GM13976 (cell line): ENCODE measurements at places on chromosomes 7 and 10.

DNA sequence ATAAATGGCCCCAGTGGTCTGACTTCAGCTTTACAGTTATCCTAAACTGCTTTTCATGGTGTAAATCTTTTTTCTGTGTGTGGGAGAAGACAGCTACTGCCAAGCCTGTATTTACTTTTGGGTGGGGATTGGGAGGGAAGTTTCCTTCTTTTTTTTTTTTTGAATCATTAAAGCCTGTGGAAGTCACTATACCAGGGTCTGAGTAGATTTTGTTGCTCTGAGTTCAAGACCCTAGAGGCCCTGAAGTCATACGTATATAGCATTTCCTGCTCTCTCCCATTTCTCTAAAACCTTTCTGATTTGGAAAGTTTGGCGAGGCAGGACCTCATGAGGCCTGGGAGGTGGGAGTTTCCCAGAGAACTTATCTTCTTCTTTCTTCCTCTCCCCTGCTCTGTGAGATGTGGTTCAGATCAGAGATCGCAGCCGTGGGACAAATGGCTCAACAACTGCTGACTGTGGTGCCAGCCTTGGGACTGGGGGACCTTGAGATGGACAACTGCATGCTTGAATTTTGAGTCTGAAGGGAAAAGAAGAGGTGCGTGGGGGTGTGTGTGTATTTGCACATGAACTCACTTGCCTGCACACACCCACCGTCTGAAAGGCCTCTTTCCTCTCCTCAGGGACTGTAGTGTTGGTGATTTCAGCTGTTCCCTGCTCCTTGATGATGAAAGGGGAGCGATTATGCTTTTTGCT, 18.1 kb downstream of the LRMDA start:
- no peak for DNase-seq

DNA sequence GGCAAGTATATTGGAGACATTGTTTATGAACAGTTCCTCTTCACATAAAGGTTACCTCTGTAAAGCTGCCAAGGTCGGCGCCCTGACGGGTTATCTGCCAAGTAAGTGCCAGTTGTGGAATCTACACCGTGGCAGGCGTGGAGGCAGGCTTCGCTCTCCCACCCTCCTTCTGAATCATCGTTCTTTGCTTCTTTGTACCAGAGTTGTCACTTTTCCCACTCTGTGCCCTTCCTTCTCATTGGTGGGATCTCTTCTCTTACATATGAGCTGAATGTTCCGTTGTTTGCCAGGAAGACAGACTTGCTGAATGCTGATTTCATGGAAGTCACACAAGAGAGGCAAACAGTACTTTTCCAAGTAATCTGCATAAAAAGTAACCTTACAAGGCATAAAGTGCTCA, 40.6 kb upstream of the PTPRZ1 start:
- no peak for DNase-seq

DNA sequence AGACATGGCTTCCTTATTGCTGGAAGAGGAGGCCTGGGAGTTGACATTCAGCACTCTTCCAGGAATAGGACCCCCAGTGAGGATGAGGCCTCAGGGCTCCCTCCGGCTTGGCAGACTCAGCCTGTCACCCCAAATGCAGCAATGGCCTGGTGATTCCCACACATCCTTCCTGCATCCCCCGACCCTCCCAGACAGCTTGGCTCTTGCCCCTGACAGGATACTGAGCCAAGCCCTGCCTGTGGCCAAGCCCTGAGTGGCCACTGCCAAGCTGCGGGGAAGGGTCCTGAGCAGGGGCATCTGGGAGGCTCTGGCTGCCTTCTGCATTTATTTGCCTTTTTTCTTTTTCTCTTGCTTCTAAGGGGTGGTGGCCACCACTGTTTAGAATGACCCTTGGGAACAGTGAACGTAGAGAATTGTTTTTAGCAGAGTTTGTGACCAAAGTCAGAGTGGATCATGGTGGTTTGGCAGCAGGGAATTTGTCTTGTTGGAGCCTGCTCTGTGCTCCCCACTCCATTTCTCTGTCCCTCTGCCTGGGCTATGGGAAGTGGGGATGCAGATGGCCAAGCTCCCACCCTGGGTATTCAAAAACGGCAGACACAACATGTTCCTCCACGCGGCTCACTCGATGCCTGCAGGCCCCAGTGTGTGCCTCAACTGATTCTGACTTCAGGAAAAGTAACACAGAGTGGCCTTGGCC, 4.3 kb downstream of the PGAM2 start:
- no peak for DNase-seq

GRCh38 chr7:81066797-81067196, 147.9 kb upstream of the SEMA3C start:
- no peak for DNase-seq

DNA sequence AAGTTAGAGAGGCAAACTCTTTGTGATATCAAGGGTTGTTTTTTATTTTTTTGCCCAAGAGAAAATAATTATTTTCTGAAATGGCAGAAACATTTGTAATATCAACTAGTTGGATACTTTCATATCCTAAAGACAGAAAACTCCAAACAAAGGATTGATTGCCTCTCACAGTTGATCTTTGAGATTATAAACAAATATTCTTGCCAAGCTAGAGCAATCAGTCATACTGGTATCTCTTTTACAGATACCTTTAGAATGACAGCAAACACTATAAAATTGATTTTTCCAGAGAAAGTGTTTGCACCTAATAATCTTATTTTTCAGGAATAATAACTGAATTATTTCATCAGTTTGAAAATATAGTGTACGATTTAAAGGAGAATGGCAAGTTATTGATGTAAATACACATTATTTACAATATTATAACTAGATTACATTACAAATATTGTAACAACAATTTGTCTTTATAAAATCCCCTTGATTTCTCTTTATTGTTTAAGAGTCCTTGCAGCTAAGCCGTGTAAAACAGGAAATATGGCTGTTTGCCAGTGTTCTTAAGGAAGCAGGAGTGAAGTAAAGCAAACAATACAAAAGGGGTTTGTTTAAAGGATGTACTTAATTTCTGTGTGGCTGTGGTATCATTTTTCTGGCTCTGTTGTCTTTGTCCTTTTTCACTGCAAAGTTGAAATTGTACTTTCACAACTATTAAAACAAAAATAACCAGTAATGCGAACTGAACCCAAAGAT, 58.4 kb downstream of the MAPK8 start:
- DNase-seq: no peak
